ENCODE measurements at places on chromosomes 12 and 14.

DNA sequence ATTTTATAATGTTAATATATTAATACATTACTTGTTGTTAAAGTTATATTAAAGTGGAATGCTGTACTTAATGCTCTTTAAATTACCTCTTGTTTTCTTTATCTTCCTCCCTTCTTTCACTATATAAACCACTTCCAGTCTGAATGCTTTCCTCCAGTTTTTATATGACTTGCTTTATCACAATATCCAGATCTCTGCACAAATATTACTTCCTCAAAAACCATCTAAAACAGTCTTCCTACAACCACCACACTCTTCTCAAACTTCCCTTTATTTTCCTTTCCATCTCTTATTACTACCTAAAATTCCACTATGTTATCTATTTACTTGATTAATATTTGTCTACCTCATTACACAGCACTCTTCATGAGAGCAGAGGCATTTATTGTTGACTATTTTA is 956.6 kb downstream of the LRFN5 start:
- DNase-seq, result no peak

- no peak for DNase-seq
Observed at GRCh38 chr12:57430112-57430930, 522 bp downstream of the R3HDM2 start.

- no peak for DNase-seq
Observed at GRCh38 chr14:38143170-38143569, 64.5 kb upstream of the SSTR1 start.

- no peak for DNase-seq
Observed at GRCh38 chr12:110656071-110656655, 32.8 kb downstream of the HVCN1 start.

- no peak for DNase-seq
Observed at GRCh38 chr12:84512751-84513150, 399.8 kb downstream of the SLC6A15 start.

DNA sequence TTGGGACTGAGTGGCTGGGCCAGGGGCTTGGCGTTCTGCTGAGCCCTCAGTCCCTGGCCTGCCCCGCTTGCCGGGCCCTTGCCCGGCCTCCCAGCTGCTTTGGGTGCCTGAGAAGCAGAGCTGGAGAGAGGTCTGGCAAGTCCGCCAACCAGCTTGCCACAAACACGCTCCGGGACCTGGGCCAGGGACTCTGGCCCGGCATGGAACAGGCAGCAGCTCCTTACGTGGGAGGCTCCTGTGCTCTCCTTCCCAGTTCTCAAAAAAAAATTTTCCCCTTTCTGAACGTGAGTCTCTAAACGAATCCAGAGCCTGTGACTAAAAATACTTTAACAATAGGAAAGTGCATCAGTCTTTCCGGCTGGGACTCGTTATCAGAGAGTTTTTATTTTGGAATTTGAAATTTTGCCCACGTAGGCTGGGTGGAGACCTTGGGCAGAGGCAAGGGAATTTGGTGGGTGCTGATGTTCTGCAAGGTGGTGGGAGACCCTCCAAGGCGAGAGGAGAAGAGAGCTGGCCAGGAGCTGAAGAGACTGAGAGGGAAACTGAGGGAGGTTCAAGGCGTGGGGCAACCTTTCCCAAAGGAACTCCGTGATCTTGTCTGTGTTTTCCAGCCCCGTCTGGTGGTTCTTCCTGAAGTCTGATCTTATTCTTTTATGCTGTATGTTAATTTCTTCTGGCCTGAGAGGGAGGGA is 6.8 kb upstream of the NR4A1 start:
- no peak for DNase-seq

DNA sequence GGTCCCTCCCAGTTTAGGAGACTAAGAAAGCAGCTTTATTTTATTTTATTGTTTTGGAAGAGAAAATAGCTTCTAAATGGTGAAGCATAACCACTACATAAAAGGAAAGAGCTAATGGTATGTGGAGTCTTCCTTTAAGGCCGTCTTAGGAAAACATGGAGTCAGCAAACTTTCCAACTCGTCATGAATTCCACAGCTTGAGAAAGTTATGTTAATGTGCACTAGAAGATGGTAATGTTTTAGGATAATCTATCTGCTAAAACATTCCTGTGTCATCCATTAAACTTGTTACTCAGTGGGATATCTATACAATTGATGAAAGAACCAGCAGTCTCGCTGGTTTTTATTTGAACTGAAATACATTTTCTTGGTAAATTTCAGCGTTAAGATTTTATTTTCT is 448.4 kb upstream of the SEL1L start:
- DNase-seq, result no peak

DNA sequence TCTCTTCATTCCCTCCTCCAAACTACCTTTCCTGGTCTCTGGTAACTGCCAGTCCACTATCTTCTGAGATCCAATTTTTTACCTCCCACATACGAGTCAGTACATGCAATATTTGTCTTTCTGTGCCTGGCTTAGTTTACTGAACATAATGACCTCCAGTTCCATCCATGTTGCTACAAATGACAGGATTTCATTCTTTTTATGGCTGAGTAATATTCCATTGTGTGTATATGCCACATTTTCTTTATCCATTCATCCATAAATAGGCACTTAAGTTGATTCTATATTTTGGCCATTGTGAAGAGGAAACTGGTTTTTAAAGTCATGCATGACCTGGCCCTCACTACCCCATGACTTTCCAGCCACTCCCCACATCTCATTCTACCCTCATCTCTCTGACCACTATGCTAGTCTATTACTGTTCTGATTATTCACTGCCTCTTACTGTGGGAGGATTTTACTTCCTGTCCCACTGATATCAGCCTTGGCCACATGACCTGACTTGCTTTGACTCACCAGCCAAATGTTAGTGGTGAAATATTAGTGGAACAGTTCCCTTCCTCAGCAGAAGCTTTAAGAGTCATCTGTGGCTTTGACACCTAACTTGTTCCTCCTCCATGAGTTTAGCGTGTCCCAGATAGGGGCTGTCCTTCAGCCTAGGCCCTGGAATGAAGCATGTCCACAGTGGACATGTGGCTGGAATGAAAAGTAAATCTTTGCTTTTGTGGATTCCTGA is 52.2 kb downstream of the GOLGA5 start:
- peak; percentile 9 for DNase-seq

DNA sequence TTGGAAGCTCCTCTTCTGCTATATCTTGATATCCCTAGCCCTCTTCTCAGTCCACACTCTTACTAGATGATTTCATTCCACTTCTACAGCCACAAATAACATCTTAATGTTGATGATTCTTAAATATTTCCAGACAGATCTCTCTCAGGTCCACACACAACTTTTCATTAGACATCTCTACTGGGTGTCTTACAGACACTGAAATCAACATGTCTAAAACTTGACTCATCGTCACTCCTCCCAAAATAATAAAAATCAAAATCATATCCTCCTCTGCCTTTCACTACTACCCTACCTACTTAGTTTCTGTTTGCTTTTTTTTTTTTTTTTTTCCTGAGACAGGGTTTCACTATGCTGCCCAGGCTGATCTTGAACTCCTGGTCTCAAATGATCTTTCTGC is 11.9 kb downstream of the PRDM4 start:
- DNase-seq, result no peak

- DNase-seq, result no peak
Observed at GRCh38 chr14:97213720-97214119, 416.5 kb downstream of the VRK1 start.

DNA sequence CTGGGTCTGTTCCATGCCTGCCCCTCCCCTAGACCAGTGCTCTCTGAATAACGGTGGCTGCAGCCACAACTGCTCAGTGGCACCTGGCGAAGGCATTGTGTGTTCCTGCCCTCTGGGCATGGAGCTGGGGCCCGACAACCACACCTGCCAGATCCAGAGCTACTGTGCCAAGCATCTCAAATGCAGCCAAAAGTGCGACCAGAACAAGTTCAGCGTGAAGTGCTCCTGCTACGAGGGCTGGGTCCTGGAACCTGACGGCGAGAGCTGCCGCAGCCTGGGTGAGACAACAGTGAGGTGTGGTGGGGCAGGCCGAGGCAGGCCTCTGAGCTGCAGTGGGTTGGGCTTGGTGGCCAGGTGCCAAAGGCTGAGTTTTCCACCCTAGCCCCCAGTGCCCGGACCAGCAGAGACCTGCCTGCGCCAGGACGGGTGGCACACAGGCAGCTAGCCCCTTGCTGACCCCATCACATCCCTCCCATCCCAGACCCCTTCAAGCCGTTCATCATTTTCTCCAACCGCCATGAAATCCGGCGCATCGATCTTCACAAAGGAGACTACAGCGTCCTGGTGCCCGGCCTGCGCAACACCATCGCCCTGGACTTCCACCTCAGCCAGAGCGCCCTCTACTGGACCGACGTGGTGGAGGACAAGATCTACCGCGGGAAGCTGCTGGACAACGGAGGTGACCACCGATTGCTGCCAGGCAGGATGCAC is 28.2 kb upstream of the LRP1-AS start:
- peak; percentile 63 for DNase-seq

- no peak for DNase-seq
Observed at GRCh38 chr14:105350450-105351244, 36.1 kb downstream of the PACS2 start.

- DNase-seq, result no peak
Observed at GRCh38 chr14:59320763-59321625, 132.5 kb downstream of the DAAM1 start.

GRCh38 chr12:53064613-53065436 is 14.4 kb downstream of the SPRYD3 start:
- no peak for DNase-seq

- no peak for DNase-seq
Observed at GRCh38 chr14:75299059-75299458, 20.4 kb downstream of the FOS start.

GRCh38 chr12:46917821-46918220 is 92.0 kb upstream of the SLC38A4 start:
- DNase-seq, result no peak

DNA sequence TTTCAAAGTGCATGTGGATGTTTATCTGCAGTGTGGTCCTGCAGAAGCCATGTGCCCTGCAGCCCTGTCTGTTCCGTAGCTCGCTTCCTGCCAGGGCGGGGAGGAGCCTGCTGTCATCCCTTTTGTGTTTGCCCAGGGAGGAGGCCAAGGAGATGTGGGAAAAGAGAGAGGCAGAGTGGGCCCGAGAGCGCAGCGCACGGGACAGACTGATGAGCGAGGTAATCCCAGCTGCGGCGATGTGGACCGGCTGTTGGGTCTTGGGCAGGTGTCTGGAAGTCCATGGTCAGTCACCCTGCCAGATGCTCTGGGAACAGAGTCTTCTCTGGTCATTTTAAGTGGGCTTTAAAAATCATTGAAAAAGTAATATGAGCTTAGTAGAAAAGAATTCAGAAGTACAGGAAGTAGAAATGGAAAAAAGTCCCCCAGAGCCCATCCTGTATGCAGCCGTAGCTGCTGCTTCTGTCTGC is 12.8 kb downstream of the TCHP start:
- no peak for DNase-seq

DNA sequence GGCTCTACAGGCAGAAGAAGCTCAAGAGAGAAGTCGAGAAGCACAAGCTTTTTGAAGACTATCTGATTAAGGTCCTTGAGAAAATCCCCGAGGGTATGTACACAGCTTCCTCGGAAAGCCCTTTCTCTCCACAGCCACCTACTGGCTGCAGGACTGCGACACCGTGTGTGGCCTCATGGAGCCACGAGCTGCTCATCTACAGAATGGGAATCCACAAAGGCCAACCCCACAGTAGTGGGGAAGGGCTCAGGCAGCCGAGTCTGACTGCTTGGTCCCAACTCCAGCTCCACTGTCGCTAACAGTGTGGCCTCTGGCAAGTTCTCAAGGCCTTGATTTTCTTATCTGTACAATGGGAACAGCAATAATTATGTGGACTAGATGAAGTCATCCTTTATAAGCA is 2.5 kb downstream of the CCDC197 start:
- no peak for DNase-seq

DNA sequence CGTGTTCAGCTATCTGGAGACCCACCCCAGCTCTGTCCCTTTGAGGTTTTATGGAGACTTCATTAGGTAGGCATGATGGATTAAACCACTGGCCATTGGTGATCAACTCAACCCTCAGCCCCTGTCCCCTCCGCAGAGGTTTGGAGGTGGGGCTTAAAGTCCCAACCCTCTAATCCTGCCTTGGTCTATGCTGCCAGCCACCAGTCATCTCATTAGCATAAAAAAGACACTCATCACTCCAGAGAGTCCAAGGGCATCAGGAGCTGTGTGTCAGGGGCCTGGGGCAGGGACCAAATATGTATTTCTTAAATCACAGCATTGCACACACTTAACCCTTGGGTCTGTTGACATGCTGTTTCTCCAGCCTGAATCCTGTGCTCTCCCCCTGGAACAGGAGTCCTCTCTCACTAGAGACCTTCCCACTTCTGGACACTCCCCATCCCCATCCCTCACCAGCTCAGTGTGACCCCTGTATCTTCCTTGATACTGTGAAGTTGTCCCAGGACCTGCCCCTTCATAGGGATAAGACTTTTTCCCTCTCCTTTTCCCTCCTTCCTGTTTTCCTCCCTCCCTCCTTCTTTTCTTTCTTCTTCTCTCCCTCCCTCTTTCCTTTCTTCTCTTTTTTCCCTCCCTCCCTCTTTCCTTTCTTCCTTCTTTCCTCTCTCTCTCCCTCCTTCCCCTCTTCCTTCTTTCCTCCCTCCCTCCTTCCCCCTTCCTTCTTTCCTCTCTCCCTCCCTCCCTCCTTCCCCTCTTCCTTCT is 54.7 kb upstream of the CLMN start:
- DNase-seq, result no peak

DNA sequence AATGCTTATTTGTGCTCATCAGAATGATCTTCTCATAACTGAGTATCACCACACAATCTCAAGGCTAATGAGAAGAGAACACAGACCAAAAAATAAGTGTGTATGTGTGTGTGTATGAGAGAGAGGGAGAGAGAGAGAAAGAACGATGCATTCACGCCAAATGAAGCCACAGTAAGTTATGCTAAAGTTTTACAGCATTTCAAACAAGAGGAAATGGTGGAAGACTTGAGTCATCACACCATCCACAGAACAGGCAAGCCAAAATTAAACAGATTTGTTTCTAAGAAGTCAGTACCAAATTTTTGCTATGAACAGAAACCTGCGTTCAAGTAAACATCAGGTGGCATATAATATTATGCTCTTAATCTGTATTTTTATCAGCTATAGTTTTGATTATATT is 141.2 kb downstream of the MED13L start:
- DNase-seq, result no peak

DNA sequence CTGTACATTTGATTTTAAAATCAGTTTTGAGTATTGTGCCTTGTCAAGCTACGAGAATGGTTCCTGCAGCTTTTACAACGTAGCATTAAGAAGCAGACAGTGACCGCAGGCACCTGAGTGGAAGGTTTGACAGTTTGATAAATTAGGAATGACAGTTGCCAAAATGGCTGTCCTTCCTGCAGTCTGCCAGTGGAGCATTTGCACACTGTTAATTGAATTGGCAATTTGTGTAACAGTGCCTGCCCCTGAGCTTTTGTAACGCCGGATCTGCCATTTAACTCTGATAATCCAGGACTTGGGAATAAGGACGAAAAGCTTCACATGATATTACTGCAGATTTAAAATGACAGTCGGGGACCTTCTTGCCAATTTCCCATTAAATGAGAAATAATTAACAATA is 385.3 kb downstream of the NPAS3 start:
- DNase-seq, result no peak

DNA sequence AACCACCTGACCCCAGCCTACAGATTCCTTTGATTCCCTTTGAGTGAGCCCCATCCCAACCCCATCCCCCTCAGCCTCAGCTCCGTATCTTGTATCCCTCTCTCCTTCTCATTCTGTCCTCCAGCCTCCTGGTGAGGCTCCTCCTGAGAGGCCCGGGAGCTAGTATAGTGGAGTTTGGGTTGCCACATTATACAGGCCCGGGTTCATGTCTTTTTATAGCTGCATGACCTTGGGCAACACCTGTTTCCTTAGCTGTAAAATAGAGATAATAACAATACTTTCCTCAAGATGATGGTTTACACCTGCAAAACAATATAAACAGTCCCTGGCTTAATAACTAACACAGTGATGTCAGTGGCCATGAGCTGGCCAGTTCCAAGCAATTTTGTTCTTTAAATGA is 89.8 kb downstream of the STAB2 start:
- no peak for DNase-seq

Measured in activated CD8-positive, alpha-beta memory T cell treated with anti-CD3 and anti-CD28 coated beads for 48 hours (primary cell).